ENCODE measurements at places on chromosomes 12 and 14.

DNA sequence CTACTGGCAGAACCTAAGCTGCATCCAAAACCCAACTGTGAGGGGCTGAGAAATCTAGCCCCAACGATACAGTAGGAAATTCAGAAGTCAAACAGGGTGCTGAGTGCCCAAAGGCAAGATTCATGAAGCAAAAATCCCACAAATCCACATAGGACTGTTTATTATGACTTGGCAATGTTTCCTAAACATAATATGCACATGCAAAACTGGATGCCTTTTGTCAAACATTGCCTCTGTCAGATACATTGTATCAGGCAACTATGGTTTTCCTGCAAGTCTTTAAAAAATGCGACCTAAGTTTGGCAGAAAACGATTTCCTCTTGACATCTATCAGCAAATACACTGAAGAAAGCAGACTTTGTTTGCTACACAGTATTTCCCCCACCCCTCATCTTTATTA lies 27.3 kb upstream of the YARS2 start:
- DNase-seq, result no peak

- DNase-seq, result peak; percentile 73
These were observed 154.2 kb upstream of the PARP11 start for GRCh38 chr12:4027412-4027811.

GRCh38 chr12:48424644-48425043 lies 47.7 kb upstream of the ANP32D start:
- DNase-seq, result no peak

GRCh38 chr12:76920172-76921099 lies 41.6 kb upstream of the CSRP2 start:
- DNase-seq, result no peak
